Kidney epithelial cell (primary cell): ENCODE measurements at places on chromosomes 7 and 10.

DNA sequence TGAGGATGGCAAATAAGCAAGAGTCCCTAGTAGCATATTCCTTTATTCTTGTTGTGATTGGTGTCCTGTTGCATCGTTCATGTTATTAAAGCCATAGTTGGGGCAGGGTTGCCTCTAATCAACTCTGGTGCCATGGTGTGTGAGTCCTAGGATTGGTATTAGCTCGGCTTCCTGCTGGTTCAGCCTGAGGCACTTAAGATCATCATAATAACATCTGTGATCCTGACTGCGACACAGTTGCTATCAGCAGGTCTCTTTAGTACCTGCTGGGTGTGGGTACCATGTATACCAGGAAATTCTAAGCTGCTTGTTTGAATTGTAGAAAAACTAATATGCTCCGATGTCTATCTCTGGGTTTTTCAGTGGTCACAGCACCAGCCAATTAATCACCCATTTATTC lies 1.6 kb downstream of the WEE2 start:
- no peak for DNase-seq

DNA sequence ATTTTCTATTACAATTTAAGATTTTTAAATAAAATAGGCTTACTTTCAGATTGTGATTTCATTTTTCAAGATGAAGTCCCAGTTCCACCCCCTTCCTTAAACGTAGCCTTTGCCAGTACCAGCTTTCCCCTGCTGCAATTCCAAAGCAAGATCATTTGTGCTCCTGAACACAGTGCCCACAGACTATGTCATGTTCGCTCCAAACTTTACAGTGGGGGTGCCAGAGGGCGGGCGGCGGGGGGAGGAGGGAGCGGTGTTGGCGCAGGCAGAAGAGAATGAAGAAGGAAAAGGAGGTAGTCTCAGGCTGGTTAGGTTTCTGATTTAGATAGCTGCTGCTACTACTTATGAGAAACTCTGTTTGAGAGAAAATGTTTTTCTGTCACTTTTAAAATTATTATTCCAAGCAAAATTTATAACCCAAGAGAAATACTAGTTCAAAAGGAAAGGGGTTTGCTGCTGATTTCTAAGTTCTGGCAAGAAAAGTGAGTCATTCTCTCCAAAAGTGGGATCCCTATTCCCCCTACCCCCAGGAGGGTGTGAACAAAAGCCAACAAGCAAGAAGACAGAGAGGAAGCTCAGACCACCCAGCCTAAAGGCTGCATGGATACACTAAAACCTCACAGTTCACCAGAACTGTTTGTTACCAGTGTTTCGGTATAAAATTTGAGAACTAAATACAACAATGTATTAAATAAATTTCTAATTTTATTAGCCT lies 109.6 kb downstream of the SRPK2 start:
- no peak for DNase-seq

GRCh38 chr7:31126976-31127375 lies 74.9 kb downstream of the ADCYAP1R1 start:
- no peak for DNase-seq

DNA sequence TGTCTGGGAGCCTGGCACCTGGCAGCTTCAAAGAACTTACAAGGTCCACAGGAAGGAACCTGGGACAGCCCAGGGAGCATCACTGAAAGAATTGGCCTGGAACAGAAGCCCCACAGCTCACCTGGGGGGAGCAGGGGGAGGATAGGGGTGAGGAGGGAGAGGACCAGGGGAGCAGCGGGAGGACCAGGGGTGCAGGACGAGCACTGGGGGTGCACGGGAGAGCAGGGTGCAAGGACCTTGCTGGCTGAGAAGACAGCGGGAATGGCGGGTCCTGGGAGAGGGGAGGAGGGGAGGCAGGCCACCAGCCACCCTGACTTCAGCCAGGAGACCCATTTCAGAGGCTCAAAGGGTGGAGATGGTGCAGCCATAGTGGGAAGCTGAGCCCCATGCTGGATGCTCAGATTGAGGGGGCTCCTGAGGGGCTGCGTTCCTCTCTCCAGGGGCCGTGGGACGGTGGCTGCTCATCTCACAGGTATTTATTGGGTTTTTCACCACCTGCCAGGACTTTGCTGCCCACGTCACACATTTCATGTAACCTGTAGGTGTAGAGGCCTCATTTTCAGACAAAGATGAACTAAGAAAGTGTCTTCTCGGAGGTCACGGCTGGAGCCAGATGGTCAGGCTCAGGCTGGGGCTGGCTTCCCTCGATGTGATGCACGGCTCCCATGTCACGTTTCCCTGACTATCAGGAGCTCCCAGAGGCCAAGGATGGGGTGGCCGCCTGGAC lies 110.1 kb downstream of the WDR37 start:
- DNase-seq, result no peak

DNA sequence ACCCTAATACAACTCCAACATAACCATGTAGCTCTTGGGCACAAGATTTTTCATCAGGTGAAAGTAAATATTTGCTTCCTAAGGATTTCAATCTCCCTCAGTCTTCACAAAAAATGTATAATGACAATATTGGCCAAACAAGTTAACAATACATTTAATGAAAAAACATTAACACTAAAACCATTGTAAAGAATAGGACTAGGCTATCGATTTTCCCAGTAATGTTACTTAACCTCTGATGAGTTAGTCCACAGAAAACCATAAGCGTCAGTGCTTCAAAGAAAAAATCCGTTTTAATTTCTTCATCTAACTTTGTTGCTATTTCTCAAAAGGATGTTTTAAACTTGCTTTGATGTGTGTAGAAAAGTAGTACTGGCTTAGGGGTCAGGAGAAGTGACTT lies 1.2 kb downstream of the ZNF33B start:
- DNase-seq, result no peak
